ENCODE measurements at places on chromosomes 5 and 9. TPM values are rescaled to one million over a fixed set of nuclear protein-coding genes. Genes with fewer than 3 reads are reported as not detected.

FOXD4 gene
- 0.27 TPM for total RNA-seq

PHF24 gene
- 0.67 TPM for total RNA-seq

CDKN2B-AS1 gene
- total RNA-seq = 2.5 TPM

HTR4 gene
- 0.34 TPM for total RNA-seq

GPR21 gene
- 5.4 TPM for total RNA-seq

DNA sequence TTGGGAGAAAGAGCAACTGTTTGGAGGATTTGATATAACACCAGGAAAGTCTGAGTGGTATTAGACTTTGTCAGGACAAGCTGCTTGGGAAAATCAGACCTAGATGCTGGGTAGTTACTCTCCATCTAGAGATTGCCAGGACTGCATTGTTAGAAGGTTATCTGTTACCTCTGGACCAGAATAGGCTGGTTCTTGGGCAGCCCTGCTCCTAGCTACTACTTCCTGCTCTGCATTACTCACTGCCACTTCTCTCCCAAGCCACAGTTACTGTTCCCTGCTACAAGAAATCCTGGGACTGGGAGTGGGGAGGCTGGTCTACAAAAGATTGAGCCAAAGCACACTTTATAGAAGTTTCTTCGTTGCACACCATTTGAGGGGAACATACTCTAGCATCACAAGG, 95.5 kb upstream of the KCNN2 start:
- DNase-seq = no peak
- H3K27me3 ChIP-seq = no peaks in the 10 kb centered on the region
- no peak overlapping the region for H3K27ac ChIP-seq

DNA sequence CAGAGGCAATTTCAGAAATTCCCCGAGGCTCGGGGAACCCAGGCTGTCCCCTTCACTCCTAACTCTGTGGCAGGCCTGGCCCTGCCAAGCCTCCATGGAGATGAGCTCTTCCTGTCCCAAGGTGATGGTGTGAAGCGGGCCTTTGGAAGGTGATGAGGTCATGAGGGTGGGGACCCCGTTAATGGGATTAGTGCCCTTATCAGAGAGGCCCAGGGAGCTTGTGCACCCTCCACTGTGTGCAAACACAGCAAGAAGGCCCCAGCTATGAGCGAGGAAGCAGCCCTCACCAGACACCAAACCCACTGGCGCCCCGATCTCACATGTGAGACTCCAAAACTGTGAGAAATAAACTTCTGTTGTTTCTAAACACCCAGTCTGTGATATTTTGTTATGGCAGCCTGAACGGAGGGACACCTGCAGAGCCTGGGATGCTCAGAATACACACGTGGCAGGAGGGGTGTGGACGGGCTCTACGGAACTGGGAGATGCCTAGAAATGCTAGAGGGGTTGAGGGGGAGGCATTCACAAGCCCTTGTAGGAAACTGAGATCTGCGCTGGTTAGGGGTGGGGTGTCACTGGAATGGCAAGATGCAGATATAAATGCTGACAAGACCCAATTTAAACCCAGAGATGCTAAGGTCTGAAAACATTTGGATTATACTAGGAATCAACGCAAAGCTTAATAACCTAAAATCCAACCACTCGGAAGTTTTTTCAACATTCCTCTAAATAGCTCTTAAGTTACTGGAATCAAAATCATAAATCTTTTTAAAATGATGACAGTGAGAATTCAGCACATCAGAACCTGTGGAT, 46.9 kb downstream of the ADAMTS2 start:
- DNase-seq = peak; percentile 37
- no peak overlapping the region for H3K4me3 ChIP-seq
- H3K27ac ChIP-seq = no peak overlapping the region

DNA sequence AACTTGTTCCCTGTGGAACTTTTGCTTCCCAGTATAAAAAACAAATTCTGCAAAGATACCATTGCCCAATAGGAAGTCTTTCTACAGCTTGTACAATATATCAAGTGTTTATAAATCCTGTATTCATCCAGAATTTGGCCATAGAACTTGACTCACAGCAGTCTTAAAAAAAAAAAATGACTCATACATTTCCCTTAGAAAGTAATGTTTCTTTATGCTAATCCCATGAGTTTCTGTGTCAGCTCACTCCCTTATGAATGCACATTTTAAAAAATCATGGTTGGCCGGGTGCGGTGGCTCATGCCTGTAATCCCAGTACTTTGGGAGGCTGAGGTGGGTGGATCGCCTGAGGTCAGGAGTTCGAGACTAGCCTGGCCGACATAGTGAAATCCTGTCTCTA, 89.3 kb upstream of the DMRT1 start:
- DNase-seq = no peak
- no peaks in the 10 kb centered on the region for H3K27me3 ChIP-seq
- H3K4me1 ChIP-seq = peaks cover 8% of the 10 kb centered on the region

GRCh38 chr5:176415952-176416924, at the start of gene CLTB:
Gene CLTB (minus strand): TSS chr5:176416539. CDS start chr5:176416363, 176 bp downstream.
- H3K4me3 ChIP-seq = peak within 1 kb of the TSS; percentile 65
- peak within 1 kb of the TSS; percentile 86 for H3K27ac ChIP-seq
- DNase-seq = peak; percentile 99
- H3K4me1 ChIP-seq = peaks cover 25% of the 10 kb centered on the region

All from spleen (tissue), 13 donors.